ENCODE measurements at places on chromosomes 5 and 9. TPM values are rescaled to one million over a fixed set of nuclear protein-coding genes. Genes with fewer than 3 reads are reported as not detected.

DENND1A gene
- 45.3 TPM for total RNA-seq

ZER1 gene
- 23.0 TPM for total RNA-seq

LMNB1 gene
- total RNA-seq = 167 TPM

DBH gene
- not detected for total RNA-seq

NR5A1 gene
- 0.54 TPM for total RNA-seq

SYNPO gene
- total RNA-seq = 2.7 TPM

SH3PXD2B gene
- 6.2 TPM for total RNA-seq

ZFP2 gene
- 5.0 TPM for total RNA-seq

RELL2 gene
- total RNA-seq = 9.9 TPM

TLX3 gene
- not detected for total RNA-seq

MRPL36 gene
- 39.4 TPM for total RNA-seq

CD180 gene
- not detected for total RNA-seq

Data from G401 (cell line).